ENCODE measurements at places on chromosomes 12 and 14.

DNA sequence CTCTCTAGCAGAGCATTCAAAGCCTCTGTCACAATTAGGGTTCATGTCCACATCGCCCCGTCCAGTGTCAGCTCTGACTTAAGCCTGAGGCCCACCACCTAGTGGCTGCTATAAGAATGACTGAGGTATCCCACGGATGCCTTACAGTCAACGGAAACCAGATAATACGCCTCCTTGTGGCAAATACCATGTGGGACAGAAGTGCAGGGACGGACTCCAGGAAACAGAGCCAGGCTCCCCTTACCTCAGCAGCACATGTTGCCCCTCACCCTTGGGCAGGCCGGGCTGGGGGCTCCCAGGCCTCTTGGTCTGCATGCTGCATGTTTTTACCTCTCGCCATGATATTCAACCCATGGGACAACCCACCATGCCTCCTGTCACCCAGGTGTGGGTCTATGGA lies 86.3 kb downstream of the VWF start:
- no peak for DNase-seq

DNA sequence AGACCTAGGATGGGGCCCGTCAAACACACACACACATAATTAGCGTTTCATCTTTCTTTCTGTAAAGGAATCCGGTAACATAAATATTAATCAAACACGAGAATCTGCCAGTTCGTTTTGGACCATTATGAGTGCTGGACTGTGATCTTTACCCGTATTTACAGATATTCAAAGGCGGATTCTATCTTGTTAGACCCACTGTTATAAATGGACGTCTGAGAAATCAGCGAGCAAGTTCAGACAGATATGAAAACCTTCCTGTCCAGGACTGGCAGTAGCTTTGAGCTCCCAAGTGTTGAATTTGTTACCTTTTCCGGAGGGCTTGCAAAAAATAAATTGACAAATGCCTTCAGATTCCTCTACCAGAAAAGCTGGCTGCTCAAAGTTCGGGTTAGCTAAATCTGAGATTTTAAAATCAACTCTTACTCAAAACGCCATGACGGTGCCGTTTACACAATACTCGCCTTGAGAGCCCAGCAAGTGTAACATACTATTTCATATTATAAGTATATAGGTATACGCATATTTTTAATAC lies 27.6 kb downstream of the BCL11B start:
- no peak for DNase-seq

DNA sequence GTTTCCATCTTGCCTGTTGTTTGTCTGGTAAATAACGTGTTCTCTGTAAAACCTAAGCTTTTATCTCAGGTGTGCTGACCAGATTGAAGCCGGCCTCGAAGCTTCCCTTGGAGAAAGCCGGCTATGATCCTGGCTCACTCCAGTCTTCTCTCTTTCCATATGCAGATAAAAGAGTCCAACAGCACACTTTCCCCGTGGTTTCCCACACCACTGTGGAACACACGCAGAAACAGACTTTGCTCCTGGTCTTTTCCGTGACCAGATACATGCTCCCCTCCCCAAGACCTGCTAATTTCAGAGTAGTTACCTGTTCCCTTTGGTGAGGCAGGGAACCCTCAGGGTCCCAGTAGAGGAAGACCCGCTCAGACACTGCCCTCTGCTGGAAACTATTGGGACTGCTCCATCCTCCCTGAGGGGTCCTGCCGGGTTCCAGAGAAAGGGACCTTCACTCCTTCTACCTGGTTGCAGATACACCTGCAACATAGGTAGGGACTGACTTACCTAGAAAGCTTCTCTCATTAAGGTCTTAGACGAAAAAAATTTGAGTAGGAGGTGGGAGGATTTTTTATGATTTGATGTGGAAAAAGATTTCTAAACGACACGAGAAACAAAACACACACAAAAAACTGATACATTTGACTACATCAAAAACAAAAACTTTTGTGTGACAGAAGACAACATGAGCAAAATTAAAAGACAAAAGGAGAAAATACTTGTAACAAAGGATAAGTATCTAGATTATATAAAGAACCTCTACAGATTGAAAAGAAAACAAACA lies 415.4 kb upstream of the CCDC196 start:
- no peak for DNase-seq

GRCh38 chr12:16608946-16609539 lies 3.1 kb upstream of the LMO3 start:
- DNase-seq = no peak

GRCh38 chr12:42770261-42770660 lies 180.7 kb upstream of the PRICKLE1 start:
- no peak for DNase-seq

GRCh38 chr12:132658149-132658894 lies 28.8 kb downstream of the POLE start:
- no peak for DNase-seq

GRCh38 chr14:105379946-105380345 lies 18.4 kb upstream of the TEX22 start:
- DNase-seq = no peak

GRCh38 chr14:100107236-100107635 lies 42.0 kb downstream of the EVL start:
- no peak for DNase-seq

DNA sequence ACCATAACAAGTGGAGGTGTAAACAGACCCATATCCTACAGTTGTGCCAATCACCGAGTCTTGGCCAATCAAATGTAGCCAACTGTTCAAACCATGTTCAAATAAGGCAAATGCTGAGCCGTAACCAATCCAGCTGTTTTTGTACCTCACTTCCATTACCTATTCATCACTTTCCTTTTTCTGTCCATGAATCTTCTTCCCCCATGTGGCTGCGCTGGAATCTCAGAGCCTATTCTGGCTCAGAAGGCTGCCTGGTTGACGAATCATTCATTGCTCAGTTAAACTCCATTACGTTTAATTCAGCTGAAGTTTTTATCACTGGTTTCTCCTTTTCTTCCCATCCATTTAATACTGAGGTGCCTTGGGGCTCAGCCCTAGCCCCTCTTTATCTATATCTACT lies 71.1 kb downstream of the TBC1D30 start:
- DNase-seq = no peak

DNA sequence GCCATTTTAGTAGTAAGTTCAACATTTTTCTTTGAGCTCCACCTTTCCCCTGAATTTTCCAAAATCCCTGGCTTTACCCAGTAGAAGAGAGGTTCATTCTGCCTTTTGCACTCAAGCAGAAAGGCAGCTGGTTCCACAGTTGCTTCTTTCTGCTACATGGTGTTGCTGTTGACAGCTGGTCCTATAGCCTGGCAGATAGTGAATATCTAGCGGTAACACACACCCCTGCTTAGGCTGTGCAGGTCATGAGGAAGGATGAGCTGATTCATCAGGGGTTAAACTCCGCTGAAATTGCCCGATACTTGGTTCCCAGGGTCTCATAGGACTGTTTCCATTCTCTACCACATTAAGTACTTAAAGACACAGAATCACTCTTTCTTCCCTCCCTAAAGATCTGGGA lies 62.4 kb downstream of the PUS7L start:
- no peak for DNase-seq

DNA sequence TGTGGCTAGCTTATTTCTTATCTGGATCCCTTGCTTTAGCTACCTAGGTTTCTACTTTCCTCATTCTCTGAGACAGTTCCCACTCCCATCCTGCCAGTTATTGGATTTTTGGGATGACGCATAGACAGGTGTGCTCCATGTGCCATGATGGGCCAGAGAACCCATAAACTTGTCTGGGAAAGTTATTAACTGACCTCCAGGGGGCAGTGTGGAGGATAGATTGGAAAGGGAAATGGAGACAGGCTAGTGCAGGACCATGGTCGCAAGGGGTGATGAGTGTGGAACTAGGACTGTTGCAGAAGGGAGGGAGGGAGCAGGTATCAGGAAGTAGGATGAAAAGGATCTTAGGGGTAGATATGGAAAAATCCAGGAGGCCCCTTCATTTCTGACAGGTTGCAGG lies 80.3 kb downstream of the ESRRB start:
- no peak for DNase-seq

DNA sequence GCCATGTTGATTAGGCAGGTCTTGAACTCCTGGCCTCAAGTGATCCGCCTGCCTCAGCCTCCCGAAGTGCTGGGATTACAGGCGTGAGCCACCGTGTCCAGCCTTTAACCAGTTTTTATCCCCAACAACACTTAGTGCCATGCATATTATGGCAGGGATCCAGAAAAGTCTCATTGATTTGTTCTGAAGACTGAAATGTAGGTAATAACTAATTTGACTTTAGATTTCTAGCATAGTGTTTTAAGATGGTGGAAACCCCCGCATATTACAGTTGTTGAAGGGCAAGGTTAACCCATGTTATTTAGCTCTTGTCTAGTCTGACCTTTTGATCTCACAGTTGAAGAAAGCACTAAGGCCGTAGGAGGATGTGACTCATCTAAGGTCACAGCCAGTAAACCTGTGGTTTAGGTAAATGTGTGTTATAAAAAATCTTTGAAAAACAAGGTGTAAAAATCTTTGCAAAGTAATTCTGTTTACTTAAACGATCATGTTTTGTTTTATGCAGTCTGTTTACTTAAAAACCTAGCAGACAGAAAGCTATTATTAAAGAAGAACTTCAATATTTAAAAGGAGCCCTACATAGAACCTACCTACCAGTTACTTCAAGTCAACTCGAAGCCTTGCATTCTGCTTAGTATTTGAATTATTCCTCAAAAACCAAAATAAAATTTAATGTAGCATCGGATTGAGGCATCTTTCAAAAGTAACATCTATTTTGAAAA lies 24.8 kb downstream of the BICDL1 start:
- no peak for DNase-seq

DNA sequence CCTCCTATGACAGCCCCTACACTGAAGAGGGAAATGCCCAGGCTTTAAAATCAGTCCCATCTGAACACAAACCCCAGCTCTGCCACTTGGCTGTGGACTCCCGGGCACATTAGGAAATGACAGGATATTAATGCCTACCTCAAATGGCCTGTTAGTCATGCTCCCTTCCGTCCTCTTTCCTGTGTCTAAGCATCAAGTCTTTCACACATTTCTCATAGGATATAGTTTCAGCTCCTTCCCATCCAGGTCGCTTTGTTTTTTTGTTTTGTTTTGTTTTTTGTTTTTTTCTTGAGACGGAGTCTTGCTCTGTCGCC lies 16.1 kb downstream of the PLEK2 start:
- no peak for DNase-seq

- peak; percentile 4 for DNase-seq
Observed at GRCh38 chr12:43167691-43168090, 384.3 kb downstream of the ADAMTS20 start.

DNA sequence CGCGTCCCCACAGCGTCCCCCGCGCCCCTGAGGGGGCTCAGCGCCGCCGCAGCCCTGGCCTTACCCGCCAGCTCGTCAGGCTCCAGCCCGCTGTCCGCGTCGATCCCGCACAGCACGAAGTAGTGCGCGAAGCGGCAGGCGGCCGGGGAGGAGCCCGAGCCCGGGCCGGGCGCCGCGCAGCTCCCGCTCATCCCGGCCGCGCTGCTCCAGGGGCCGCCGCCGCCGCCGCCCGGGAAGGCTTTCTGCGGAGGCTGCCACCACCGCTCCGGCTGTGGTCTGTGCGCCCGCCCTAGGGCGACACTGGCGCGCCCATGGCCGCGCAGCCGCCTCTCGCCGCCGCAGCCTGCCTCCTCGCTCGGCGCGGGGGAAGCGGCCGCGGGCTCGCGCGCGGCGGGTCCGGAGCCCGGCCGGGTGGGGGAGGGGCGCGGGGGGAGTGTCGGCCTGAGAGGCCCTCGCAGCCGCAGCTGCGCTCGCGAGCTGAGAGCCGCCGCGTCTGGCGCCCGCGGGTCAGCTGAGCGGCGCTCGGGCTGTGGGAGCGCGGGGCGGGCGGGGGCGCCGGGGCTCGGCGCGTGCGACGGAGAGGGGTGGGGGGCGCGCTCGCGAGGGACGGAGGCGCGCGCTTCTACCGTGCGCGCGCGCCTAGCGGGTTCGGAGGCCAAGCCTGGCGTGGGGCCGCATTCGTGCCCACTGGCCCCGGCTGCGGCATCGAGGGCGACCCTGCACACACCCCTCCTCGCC lies at the start of gene DENND5B:
DENND5B (minus strand) TSS at position 495 of the 738 bp plus-strand sequence; CDS start at position 191, 304 bp downstream.
- DNase-seq = no peak

DNA sequence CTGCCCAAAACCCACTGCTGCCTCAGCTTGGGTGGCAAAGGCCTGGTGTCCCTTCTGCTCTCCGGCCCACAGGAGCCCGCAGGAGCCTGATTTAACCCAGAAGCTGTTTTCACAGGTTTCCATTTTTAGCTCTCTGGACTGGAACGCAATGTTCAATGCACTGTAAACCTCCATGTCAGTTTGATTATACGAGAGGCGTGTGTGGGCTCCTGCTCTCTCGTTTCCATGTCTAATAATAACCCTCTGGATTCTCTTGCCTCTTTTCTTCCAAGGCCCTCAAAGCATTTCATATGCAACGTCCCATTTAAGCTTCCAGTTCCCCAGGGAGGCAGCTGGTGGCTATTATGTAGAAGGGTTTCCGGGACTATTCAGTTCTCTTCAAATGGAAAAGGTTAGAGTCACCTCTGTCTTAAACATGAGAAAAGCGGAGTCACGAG lies 161.1 kb downstream of the SUDS3 start:
- DNase-seq = no peak

- DNase-seq = no peak
Observed at GRCh38 chr12:51915003-51915625, 7.8 kb downstream of the ACVRL1 start.

DNA sequence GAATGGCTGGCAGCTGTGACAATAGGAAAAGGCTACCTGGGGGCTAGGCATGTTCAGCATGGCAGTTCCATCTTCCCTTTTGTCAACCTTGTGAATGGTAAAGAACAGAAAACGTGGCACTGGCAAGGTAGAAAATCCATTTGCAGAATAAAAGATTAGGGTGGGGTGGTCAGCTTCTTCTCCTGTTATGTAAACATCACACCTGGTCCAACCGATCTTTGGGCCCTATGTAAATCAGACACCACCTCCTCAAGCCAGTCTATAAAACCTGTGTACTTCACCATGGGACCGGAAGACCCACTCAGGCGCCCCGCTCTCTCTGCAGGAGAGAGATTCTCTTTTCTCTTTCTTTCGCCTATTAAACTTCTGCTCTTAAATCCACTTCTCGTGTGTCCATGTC lies 19.6 kb upstream of the TMEM30B start:
- DNase-seq = no peak

- DNase-seq = no peak
Observed at GRCh38 chr12:27682534-27682933, 13.7 kb upstream of the REP15 start.

DNA sequence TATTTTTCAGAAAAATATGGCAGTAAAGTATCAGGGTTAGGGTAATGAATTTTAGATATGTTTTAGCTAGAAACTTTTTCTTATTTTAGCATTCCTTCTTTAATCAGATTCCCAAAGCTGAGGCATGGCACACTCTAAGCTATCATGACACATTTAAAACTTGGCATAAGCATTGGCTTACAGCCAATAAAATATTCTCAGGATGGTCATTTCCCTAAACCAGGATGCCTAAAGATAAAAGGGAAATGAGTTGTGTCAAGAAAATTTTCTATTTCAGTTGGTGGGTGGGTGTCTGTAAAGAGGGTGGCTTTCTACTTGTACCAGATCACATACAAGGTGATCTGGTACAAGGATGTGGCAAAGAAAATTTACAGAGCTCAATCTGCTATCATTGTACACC lies 47.8 kb downstream of the PEBP1 start:
- DNase-seq = no peak

- DNase-seq = no peak
Observed at GRCh38 chr14:36069535-36069900, 107.0 kb downstream of the PTCSC3 start.

Measured in brain pericyte (primary cell).